HAP-1 (cell line): ENCODE measurements at places on chromosomes 4 and X.

DNA sequence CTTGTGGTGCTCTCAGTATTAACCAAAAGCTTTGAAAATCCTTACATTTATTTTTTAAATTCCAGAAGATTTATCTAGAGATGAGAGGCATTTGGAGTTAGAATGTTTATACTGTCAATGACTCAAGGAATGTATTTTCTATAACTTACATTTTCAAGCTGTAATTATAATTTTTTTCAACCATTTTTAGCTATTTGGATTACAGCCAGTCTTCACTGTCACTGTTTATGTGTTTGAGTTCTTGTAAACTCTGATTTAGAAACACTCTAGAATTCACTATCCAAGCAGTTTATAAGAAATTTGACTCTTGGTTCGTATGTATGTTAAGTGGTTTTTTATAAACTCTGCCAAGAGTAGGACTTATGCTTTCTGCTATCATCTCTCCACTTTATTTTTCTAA lies 36.7 kb upstream of the GUCY1A1 start:
- DNase-seq, result no peak

GRCh38 chrX:9581771-9582385 lies 117.0 kb downstream of the TBL1X start:
- DNase-seq, result no peak

GRCh38 chr4:177228599-177228998 lies 81.1 kb upstream of the NEIL3 start:
- DNase-seq, result no peak

DNA sequence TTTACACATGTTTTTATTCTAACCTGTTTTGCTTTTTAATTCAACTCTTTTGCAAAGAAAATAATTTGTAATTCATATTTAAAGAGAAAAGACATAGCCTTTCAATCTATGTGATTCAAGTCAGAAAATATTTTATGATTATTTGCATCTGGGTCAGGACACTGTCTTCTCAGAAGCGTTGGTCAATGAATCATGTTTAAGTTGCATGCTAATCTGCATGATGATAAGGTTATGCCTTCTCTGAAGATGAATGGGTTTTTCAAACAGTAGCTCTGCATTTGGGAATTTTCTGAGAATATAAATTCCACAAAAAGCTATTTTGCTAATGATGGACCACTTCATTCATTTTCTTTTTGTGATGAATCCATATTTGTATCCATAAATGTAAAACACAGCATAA lies 282.5 kb downstream of the TMA16 start:
- DNase-seq, result no peak

- no peak for DNase-seq
These were observed 429.1 kb upstream of the FTHL17 start for GRCh38 chrX:31500921-31501320.

DNA sequence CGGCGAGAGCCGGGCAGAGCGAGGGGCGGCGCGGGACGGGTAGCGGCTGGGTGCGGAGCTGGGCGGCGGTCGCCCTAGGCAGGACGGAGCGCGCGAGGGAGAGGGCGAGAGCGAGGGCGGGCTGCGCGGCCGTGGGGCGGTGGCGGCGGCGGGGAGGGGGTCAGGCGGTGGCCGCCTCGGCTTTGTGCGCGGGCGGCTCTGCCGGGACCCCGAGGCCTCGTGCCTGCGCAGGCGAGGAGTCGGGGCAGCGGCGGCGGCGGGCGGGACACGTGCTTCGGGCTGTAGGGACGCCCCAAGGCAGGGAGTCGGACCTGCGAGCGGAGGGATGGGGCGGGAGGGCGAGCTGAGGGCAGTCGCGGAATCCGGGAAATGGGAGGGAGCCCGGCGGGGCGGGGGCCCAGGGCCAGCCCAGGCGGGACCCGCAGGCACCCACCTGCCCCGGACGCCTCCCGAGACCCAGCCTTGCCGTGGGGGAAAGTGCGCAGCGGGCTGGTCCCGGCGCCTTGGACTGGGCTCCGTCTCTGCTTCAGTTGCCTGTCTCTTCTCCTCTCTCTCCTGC lies 465 bp downstream of the BMPR1B start:
- DNase-seq, result peak; percentile 80

GRCh38 chr4:86452924-86453531 lies 93.2 kb upstream of the MAPK10 start:
- no peak for DNase-seq

DNA sequence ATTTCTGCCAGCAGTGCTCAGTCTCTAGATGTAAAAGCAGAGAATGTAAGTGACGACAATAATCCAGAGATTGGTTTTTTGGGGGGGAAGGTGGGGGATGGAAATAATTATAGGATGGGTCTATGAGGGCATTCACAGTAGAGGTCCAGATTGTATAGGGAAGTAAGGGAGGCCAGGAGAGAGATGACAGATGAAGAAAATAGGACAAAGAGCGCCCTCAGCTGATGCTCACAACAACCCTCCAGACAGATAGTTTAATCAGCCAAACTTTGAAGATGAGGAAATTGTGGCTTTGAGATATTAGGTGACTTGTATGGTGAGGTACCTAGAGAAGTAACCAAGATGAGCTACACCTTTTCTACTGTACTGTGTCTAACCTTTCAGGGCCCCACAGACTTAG lies 137.9 kb downstream of the MAGEB17 start:
- no peak for DNase-seq

DNA sequence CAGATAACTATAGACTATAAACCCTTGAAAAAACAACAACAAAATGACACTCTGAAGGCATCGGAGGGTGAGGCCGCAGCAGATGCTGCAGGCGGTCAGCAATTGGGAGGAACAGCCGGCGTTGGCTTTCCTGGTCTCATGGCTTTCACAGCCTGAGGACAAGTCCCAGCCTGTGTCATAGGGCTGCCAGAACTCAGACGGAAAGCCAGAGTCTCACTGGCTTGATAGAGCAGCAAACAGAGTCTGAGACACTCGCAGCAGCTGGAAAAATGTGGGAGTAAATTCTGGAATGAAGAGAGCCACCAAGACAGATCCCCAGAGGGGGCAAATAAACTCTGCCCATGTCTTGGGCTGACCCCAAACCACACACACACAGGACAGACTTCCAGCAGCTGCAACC lies 86.3 kb downstream of the PPP2R2C start:
- DNase-seq, result no peak

DNA sequence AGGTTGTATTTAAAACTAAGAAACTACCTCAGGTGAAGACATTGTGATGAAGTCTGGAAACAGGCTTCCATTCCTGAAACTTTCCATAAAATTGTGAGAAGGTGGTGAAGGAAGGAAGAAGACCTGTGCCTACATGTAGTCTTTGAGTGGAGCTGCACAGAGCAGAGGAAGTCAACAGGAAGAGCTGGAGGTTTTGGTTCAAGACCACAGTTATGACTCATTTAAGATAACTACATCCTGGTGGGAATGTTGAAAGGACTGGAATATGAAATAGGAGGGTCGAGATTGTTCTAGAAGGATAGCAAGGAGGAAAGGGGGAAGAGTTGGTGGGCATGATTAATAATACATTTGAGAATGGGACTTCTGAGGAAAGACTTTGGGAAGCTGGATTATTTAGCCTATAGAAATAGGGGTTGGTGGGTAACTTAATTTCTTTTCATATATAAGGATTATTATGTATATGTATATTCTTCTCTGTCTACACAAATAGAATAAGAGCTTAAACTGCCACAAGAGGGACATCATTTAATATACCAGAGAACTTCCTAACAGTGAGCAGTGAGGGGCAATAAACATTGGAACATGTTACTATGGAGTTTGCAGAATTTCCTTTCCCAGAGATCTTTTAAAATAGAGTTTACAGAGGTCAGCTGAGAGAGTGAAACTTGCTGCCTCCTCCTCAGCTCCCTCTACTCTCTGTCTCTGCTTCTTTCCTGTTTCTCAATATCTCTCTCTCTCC lies 23.5 kb downstream of the AWAT2 start:
- DNase-seq, result no peak

- DNase-seq, result peak; percentile 75
These were observed 28.1 kb upstream of the HPSE start for GRCh38 chr4:83362492-83363329.

GRCh38 chr4:148881860-148882643 lies 439.8 kb upstream of the NR3C2 start:
- peak; percentile 77 for DNase-seq
